ENCODE measurements at places on chromosomes 12 and 14.

DNA sequence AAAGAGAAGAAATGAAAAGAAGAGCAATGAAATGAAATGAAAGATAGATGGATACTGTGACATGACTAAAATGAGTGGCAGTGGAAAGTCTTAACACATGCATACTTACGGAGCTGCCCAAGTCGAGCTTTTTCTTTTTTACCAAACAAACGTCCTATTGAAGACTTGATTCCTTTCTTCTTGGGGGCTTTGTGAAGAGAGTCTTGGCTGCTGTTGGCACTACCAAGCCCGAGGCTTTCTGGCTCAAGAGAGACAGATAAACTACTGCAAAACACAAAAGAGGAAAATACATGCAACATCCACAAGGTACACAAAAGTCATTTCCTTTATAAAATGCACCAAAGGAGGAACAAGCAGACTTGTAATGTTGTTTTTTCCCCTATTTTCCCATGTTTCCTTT lies 261.2 kb downstream of the ACSS3 start:
- no peak for DNase-seq

- no peak for DNase-seq
Measured at GRCh38 chr14:73723797-73724661, 9.8 kb upstream of the PNMA1 start.

DNA sequence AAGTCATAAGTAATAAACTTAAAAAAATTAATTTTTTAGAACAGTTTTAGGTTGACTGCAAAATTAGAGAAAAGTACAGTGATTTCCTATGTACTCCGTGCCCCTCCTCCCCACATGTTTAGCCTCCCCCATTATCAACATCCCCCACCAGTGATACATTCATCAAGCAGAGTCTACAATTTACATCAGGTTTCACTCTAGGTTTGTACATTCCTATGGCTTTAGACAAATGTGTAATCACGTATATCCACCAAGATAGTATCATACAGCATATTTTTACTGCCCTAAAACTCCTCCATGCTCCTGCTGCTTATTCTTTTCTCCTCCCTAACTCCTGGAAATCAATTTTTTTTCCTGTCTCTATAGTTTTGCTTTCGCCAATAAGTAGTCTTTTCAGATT lies 438.7 kb downstream of the LRFN5 start:
- DNase-seq: no peak

- peak; percentile 19 for DNase-seq
Measured at GRCh38 chr14:68182492-68182891, 362.9 kb downstream of the RAD51B start.

- no peak for DNase-seq
Measured at GRCh38 chr12:64840119-64840518, 15.7 kb downstream of the TBC1D30 start.

GRCh38 chr12:62190689-62191490 lies 69.3 kb upstream of the USP15 start:
- DNase-seq: peak; percentile 36

- DNase-seq: no peak
Measured at GRCh38 chr14:35349496-35350365, 54.8 kb downstream of the NFKBIA start.

DNA sequence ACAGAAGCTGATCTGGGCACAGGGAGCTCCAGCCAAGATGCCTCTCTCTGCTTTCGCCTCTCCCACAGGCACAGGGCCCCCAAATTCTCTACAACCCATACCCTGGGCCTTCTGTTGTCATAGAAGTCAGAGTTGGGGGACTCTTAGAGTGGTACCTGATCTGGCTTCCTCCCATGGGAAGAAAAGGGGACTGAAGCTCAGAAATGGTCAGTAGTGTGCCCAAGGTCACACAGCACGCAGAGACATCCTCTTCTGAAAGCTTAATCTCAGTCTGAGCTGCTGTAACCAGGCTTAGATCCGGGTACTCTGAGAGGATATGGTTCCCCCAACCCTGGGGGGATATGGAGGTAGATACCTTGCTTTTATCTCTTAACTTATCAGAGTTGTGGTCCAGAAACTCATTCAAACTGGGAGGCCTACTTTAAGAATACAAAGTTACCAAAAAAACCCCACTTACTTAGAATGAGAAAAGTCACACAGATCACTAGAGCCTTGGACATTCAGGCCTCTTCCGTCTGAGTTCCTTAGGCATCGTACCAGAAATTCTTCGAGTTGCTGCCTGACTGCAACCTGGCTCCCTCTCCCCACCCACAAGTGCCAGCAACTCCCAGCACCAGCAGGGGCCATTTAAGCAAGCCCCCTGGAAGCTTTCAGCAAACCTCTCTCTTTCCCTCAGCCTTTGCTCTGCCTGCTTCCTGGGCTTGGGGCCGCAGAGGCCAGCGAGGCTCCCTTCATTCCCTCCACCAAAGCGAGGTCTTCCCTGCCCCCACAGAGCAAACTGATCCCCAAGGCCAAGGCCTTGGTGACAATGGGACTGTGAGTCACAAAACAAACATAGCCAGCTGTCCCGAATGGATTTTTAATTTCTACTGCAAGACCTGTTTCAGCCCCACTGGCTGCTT lies 13.9 kb downstream of the KRT7 start:
- no peak for DNase-seq

- DNase-seq: no peak
Measured at GRCh38 chr14:68306265-68306933, 486.5 kb downstream of the ZFP36L1 start.

GRCh38 chr14:80017795-80018194 lies 193.5 kb downstream of the DIO2 start:
- DNase-seq: no peak

DNA sequence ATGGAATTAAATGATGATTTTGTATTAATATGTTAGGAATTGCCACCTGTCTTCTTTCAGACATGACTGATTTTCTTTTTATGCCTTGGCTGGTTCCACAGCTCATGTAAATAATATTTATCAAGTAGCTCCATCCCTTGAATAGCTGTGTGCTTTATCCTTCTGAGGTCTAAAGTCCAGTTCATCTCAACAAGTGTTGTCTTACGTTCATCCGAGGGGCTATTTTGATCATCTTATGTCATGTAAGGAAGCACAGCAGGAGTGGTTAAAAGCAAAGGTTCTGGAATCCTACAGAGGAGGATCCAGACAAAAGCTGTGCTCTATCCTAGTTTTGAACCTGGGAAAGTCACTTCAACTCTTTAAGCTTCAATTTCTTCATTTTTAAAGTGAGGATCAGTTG lies 123.7 kb upstream of the ATP2B1 start:
- DNase-seq: no peak

- DNase-seq: no peak
Measured at GRCh38 chr14:25411781-25412757, 362.1 kb upstream of the STXBP6 start.

- no peak for DNase-seq
Measured at GRCh38 chr12:66548338-66549049, 130.4 kb downstream of the GRIP1 start.

DNA sequence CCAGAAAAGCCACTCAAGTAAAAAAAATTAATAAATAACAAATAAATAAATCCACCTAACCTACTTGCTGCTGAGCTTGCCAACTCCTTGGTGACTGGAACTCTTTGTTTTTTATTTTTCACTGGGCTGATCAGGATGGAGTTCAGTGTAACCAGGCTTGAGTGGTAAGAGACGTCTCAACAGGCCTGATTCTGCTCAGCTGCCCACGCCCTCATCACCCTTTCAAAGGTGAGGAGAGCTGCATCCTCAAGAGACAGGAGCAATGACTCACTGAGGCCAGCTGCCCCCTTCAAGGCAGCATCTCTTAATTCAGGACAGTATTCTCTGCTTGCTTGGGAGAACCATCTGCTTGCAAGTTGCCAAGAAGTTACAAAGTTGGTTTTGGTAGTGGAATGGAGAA lies 111.9 kb upstream of the CPM start:
- DNase-seq: no peak

DNA sequence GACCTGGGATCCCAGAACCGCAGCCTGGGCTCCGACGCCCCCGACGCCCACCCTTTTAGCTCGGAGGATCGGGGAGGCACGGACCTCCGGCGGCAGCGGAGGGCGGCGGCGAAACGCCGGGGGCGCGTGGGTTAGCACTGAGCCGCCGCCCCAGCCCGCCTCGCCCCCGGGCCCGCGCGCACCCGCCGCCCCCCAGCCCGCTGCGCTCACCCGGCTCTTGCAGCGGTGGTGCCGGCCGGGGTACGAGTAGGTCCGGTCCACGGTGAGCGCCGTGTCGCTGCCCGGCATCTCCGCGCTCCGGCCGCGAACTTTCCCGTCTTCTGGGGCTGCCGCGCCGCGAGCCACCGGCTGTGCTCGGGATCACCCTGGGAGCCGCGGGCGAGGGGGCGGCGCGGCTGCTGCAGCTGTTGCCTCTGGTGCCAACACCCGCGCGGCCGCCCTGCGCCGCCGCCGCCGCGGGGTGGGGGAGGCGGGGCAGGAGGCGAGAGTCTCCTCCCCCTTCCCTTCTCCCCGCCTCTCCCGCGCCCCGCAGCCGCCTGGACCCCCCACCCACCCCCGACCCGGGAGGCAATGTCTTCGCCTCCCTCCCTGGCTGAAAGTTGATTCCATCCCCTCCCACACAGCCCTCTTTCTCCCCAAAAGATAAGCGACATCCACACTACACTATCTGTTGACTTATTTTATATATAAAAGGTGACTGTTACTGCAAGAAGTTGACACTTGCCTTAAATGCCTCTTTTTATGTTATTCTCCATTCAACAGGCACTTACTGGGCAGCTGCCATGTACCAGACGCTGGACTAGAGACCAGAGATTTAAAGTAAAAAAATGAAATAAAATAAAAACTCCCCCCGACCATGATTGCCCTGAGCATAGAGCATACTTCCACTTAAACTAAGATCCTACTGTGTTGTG lies at the start of gene TMCC3:
Gene TMCC3 (minus strand): TSS at position 415 of the 914 bp plus-strand sequence. CDS start 127 bp downstream, at position 288.
- peak; percentile 38 for DNase-seq

DNA sequence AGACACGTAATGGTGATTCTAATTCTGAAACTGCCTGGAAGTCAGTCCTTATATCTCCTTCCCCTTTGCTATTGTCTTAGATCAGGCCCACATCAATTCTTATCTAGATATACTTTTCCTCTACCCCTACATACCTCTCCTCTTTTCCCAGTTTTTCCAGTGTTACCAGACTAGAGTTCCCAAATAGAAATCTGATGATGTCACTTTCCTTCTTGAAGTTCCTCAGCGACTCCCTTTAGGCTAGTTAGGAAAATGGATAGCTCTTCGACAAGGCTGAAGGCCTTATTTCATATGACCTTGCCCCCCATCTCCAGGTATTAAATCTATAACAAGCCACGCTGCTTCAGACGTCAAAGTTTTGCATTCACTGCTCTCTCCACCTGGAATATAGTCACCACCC lies 201.1 kb upstream of the ATP2B1 start:
- no peak for DNase-seq

DNA sequence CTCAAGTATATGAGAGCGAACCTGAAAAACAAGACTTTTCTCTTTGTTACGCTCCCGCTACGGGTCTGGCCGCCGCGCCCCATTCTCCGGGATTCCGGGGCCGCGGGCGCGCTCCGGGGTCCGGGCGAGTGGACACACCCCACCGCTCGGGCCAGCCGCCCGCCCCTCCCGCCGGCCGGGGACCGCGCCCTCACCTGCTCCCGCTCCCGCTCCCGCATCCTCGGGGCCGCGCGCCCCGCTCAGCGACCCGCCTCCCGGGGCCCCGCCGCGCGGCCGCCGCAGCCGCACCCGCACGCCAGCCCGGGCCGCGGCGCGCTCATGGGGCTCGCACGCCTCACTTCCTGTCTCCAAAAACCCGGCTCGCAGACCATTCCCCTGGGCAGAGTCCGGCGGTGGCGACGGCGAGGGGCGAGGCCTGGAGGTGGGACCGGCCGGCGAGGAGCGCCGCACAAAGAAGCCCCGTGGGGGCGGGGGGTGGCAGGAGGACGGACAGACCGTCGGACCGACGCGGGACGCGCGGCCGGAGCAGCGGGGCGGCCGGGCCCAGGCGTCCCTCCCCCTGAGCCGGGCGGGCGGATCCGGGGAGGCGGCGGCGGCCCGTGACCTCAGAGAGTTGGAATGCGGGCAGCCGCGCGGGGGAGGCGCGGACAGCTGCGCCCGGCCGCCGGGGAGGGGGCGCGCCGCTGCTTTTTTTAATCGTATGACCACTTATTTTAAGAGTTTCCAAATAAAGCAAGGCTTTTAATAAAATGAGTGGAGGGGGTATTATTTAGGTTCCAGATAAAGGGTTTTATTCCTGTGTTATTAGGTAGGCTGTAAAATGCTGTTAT lies at the start of gene PTPN21:
Gene PTPN21 (minus strand): TSS at position 551 of the 830 bp plus-strand sequence. CDS start 4,590 bp downstream, outside the sequence.
- peak; percentile 35 for DNase-seq

GRCh38 chr14:60064491-60065072 lies 27.1 kb upstream of the PCNX4 start:
- no peak for DNase-seq

DNA sequence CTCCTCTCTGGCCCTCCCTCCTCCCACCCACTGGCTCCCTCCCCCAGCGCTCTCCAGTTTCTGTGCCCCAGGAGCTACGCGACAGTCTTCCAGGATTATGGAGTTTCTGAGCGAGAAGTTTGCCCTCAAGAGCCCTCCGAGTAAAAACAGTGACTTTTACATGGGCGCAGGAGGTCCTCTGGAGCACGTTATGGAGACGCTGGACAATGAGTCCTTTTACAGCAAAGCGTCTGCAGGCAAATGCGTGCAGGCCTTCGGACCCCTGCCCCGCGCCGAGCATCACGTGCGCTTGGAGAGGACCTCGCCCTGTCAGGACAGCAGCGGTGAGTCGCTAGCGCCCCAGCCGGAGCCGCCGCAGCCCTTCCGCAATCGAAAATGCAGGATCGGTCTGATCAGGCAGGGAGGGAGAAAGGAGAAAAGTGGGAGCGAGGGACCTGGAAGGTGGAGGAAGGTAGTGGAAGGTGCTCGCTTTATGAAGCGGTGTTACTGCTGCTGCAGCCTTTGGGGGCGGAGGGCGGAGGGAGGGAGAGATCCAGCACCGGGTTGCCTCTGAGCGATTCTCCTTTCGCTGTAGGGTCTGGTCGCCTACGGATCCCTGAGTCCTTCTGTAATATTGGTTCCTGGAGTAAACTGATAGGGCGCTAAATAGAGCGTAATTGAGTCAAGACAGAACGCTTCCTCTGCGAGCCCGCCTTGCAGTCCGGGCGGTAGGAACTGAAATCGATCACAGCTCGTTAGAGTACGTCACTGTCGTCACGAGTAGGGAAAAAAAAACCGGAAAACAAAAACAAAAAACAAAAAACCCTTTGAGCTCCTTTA lies at the start of gene ALX1:
Gene ALX1 (plus strand): TSS at position 56 of the 819 bp plus-strand sequence. CDS start 42 bp downstream, at position 98.
- peak; percentile 10 for DNase-seq

DNA sequence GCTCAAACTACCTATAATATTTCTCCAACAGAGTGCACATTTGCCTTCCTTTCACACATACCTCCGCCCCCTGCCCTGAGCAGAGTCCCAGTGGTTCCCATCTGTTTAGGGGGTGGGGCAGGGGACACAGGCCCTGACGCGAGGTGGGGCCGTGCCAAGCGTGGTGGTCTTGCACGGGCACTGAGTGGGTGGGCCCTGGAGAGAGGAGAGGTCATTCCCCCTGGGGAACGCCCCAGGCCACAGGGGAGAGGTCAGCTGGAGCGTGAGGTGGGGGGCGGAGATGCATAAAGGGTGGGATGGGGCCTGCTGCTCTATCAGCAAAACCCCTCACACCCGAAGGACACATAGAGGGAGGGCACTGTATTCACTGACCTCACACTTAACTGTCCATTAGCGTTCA lies 441.9 kb downstream of the TMEM121 start:
- no peak for DNase-seq

GRCh38 chr14:58876608-58877007 lies 238.8 kb downstream of the DACT1 start:
- no peak for DNase-seq
